ENCODE measurements at places on chromosomes 4 and X. TPM values are rescaled to one million over a fixed set of nuclear protein-coding genes. Genes with fewer than 3 reads are reported as not detected.

SMARCA1 gene
- 29.5 TPM for total RNA-seq

LAMP2 gene
- 235 TPM for total RNA-seq

GRCh38 chr4:14054391-14054790, 426.9 kb upstream of the BOD1L1 start:
- no peak for DNase-seq

GRCh38 chr4:111776561-111776960, 368.7 kb upstream of the FAM241A start:
- no peak for DNase-seq

DNA sequence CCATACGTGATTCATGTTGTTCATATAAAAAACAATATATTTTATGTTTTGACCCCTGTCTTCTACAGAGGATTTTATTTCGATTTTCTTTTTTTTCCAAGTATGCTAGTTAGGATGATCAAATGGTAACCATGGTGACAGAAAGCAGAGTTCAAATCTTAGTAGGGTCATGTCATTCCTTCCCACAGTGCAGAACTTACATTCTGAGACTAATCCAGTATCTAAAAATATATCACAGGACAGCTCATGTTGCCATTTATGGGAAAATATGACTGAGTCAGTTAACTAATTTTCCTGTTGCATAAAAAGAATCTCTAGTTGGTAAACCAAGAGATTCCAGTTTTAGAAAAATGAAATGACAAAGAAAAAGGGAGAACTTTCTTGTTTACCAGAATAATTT, 209.5 kb downstream of the PARM1 start:
- no peak for DNase-seq

- DNase-seq = no peak
Measured at GRCh38 chr4:128924951-128925350, 115.5 kb downstream of the JADE1 start.

- no peak for DNase-seq
Measured at GRCh38 chrX:75748431-75748830, 36.6 kb downstream of the MAGEE2 start.

GRCh38 chr4:162866565-162866964, 300.1 kb downstream of the NAF1 start:
- no peak for DNase-seq

- DNase-seq = no peak
Measured at GRCh38 chr4:159937595-159937994, 834.7 kb downstream of the RAPGEF2 start.

GRCh38 chr4:71206763-71207162, 132.1 kb upstream of the SLC4A4 start:
- DNase-seq = no peak

- DNase-seq = no peak
Measured at GRCh38 chr4:146674829-146675570, 36.3 kb downstream of the POU4F2 start.

DNA sequence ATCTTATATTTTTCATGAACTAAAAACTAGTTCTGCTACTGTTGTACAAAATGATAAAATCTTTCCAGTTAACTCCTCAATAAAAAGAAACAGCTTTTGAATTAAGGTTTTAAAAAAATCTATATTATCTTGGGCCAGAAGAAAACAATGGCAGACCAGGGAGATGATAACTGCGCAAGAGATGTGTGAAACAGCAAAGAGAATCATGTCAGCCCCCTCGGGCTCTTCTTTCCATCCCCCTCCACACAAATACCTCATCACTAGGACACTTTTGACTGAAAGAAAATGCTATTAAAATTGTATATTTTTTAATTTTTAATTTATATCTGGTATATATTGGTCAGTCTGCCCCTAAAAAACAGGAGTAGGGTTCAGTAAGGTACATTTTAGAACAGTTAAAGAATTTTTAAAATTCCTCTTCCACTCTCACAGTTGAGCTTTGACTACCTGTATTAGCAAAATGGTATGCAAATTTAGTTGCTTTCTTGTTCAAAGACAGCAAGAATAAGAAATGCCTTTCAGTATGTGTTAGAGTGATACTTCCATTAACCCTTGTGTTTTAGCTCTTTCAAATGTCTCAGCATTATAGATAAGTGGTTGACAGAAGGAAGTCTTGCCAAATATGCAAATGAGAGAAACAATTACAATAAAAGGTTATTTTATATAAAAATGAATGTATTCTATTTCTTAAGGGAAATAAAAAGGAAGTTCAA, 36.4 kb upstream of the LCORL start:
- no peak for DNase-seq

Measured in right lobe of liver (tissue), 6 donors.